CD4-positive, alpha-beta T cell treated with Interleukin-6 for 4 hours (primary cell): ENCODE measurements at places on chromosomes 5 and 9.
A peak's percentile ranks its signal among the peaks of the same experiment; 100 is the strongest.

- no peak for DNase-seq
Measured at GRCh38 chr5:80119372-80119771, 84.2 kb downstream of the THBS4 start.

GRCh38 chr5:83802686-83803085 lies 82.0 kb upstream of the HAPLN1 start:
- no peak for DNase-seq

DNA sequence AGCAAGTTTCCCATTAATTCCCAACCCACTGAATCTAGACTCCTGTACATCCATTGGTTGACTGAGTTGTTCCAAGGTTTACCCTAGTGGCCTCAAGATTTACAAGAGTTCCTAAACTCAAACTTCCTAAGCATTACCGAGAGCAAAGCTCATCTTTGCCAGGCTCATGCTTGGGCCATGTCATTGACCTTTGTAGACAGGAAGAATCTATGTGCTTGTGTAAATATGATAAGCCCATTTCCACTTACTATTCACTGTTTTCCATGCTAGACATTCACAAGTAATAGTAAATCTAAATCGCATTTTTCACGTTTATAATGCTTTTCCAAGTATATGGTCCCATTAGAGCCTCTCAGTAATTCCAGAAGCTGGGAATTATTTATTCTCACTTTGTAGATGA lies 534.5 kb upstream of the CLINT1 start:
- no peak for DNase-seq

GRCh38 chr5:172114875-172115422 lies 73.1 kb downstream of the STK10 start:
- peak; percentile 68 for DNase-seq

- no peak for DNase-seq
Measured at GRCh38 chr9:22337261-22337660, 109.4 kb upstream of the DMRTA1 start.

DNA sequence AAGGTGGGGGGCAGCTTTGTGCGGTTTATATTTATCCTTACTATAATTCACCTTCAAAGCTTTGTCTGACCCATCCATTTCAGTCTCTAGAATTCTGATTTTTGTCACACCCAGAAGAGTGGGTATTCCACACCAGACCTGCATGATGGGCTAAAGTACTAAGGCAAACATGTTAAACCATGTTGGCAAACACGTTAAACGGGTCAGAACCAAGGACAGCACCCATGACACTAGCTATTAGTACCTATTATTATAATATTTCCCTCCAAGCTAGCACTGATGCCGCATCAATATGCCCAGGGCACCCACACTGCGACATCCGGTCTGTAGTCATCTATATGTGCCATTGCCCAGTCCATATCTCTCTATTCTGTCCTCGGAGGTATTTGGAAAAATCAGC lies 104.7 kb downstream of the FBXW11 start:
- DNase-seq = no peak

GRCh38 chr5:121949885-121950284 lies 11.9 kb upstream of the SRFBP1 start:
- DNase-seq = peak; percentile 20

- no peak for DNase-seq
Measured at GRCh38 chr9:18429070-18429469, 44.9 kb upstream of the ADAMTSL1 start.

GRCh38 chr5:96203761-96204160 lies 229.3 kb downstream of the PCSK1 start:
- no peak for DNase-seq

DNA sequence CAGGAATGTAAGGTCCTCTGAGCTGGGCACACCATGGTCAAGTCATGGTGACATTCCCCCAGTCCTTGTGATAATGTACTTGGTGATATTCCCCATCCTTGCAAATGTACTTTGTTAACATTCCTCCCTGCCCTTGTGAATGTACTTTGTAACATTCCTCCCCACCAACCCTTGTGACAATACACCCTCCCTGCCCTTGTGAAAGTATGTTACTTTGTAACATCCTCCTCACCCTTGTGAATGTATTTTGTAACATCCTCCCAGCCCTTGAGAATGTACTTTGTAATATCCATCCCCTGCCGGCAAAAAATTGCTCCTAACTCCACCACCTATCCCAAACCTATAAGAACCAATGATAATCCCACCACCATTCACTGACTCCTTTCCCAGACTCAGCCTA lies 53.3 kb downstream of the RAPGEF6 start:
- DNase-seq = no peak

DNA sequence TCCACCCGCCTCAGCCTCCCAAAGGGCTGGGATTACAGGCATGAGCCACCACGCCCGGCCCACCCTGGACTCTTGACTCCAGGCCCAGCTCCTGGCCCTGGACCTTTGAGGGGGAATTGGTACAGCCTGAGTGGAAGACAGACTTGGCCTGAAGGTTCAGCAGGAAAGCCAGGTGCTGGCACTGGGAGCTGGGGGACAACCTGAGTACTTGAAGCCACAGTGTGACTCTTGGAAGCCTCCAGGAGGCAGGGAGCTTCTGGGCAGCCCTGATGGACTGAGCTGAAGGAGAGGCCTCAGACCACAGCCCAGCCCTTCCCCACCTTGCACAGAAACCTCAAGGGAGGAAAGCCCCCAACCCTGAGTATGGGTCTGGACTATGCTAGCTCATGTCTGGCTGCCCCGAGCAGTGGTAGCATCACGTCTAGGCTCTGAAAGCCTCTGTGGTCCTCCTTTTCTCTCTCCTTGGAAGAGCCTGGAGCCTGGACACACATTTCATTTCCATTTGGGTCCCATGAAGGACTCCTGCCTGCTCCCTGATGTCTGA lies 54.1 kb downstream of the RASGEF1C start:
- DNase-seq = no peak

- DNase-seq = no peak
Measured at GRCh38 chr9:137593176-137593575, 2.9 kb upstream of the ZMYND19 start.

- DNase-seq = no peak
Measured at GRCh38 chr9:129307227-129307970, 129.3 kb upstream of the IER5L start.

GRCh38 chr5:106818552-106818951 lies 852.2 kb downstream of the EFNA5 start:
- no peak for DNase-seq

- peak; percentile 31 for DNase-seq
Measured at GRCh38 chr5:133944263-133945185, 23.9 kb downstream of the C5orf15 start.

DNA sequence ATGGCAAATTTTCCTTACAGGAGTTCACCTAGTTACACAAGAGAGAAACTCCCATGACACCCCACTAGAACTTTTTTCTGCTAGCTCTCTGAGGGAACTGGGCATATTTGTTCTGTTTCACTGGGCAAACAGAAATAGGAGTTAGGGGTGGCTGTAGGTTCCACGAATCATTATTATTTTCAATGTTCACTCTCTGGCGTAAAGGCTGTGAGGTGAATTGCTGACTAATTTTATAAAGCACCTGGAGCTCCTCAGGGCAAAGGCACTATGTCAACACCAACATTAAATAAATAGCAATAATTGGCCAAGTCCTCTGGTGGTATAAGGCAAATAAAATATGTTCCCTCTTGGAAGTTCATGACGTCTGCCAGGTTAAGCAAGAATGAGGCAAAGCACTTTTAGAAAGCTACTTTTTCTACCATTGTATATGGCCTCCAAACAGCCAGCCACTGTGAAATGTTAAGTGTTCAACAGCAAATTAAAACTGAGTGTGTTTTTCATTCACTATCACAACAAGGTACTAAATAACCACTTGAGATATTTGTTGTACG lies 344.6 kb downstream of the PDE4D start:
- DNase-seq = no peak

- peak; percentile 72 for DNase-seq
Measured at GRCh38 chr5:176533894-176534611, 3.1 kb downstream of the RNF44 start.

DNA sequence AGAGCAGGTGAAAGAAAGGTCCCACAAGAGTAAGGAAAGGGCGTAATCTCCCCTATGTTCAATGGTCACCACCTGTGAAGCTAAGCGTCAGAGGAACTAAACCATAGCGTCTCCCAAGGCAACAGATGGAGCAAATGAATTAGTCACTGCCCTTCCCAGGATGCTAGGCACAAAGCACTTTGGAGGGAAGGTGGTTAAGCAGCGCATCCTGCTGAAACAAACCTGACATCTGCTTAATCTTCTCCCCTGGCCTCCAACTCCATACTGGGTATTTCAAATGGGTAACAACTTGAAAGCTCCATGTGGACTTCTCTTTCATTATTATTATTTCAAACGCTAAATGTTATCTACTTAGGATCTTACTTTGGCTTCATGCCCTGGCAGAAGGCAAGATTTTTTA lies 227.3 kb downstream of the MLLT3 start:
- no peak for DNase-seq

- DNase-seq = no peak
Measured at GRCh38 chr5:98757978-98758377, 15.5 kb upstream of the RGMB start.

DNA sequence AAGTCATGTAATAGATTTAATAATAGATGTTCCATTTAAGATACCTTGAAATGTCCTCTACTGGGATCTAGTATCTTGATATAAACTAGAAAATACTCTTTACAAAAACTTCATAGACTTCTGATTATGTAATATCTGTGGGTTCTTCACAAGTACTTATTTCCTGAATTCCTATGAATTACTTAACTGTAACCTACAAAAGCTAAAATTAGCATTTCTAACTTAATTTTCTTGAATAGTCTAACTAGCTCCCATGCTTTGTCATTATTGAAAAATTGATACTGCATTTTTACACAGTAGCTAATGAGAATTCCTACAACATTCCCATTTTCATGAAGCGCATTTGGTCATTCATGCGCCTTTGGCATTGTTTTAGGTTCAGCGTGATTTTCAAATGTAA lies 1828.2 kb downstream of the MAT2B start:
- no peak for DNase-seq

GRCh38 chr9:127025042-127025441 lies 97.4 kb downstream of the ANGPTL2 start:
- DNase-seq = no peak

GRCh38 chr5:31757806-31758205 lies 118.9 kb downstream of the PDZD2 start:
- DNase-seq = no peak

GRCh38 chr9:88738709-88739108 lies 203.7 kb downstream of the NXNL2 start:
- DNase-seq = no peak

DNA sequence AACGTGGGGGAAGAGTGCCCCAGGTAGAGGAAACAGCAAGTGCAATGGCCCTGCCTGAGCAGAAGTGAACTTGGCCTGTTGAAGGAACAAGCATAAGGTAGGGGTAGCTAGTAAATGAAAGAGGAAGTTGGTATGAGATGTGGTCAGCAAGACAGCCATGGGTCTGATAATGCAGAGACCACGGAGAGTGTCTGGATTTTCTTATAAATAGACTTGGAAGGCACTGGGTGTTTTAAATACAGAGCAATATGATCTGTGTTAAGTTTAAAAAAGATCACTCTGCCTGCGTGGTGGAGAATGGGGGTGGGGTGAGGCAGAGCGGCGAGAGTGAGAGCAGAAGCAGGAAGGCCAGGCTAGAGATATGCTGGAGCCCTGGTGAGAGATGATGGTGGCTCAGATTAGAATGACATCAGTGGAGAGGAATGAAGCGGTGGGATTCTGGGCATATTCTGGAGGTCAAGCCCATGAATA lies 4.2 kb downstream of the ADAM19 start:
- DNase-seq = peak; percentile 53

- DNase-seq = no peak
Measured at GRCh38 chr9:132739710-132740310, 69.5 kb downstream of the GTF3C4 start.

- no peak for DNase-seq
Measured at GRCh38 chr5:81167078-81167477, 66.0 kb upstream of the CKMT2 start.

DNA sequence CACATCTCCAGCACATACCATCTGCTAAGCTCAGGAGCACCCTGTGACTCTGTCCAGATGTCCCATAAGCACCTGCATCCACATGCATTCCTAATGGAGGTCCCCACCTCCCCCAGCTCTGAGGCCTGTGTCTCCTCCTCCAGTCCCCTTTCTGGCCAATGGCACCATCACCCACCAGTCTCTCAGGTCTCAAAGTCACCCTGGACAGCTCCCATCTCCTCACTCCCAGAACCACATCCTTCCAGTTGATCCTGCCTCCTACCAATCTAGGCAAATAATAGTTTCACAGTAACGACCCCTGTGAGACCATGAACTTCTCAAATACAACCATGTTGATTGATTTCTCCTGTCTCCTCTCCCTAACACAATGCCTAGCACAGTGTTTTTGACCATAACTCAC lies 40.1 kb downstream of the GGTA1 start:
- DNase-seq = no peak

- no peak for DNase-seq
Measured at GRCh38 chr5:14443671-14444093, 137.9 kb upstream of the OTULINL start.

DNA sequence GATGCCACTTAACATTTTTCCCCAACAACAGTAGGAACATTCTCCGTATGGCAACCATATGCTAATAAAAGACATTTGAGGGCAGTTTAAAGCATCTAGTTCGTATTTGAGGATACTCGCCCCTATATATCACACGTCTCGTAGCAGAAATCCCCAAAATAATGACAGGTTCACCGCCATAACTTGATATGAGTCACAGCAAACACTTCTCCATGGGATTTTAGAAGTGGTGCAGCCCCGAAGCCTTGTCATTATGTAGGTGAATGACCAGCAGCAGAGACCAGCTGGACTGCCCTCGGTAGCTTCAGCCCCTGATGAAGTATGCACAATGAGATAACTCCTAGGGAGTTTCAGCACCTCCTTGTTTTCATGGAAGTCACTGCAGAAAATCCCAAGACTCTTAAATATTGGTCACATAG lies 2.0 kb downstream of the CTNND2 start:
- no peak for DNase-seq

- DNase-seq = no peak
Measured at GRCh38 chr5:137148159-137148558, 351.0 kb downstream of the SPOCK1 start.

GRCh38 chr9:131516930-131517329 lies 14.1 kb downstream of the UCK1 start:
- DNase-seq = no peak

GRCh38 chr5:55446640-55447351 lies 88.0 kb downstream of the PLPP1 start:
- DNase-seq = no peak

DNA sequence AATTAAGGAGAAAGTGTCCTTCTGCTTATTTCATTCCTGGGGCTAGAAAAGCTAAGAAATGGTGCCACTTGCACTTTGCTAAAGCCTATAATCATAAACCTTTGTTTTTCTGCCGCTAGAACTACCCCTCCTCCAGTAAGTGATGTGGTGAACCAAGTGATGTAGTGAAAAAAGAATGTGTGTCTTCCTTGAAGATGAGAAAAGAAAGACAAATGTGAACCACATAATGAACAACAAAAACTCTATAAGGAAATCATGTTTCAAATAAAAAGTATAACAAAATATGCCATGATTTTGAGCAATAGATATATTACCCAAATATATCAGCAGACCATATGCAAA lies 179.0 kb upstream of the SGCD start:
- DNase-seq = no peak

- no peak for DNase-seq
Measured at GRCh38 chr5:67725604-67726003, 490.0 kb upstream of the PIK3R1 start.
